Urinary bladder (tissue), 4 donors: ENCODE measurements at places on chromosomes 3 and 15.

DNA sequence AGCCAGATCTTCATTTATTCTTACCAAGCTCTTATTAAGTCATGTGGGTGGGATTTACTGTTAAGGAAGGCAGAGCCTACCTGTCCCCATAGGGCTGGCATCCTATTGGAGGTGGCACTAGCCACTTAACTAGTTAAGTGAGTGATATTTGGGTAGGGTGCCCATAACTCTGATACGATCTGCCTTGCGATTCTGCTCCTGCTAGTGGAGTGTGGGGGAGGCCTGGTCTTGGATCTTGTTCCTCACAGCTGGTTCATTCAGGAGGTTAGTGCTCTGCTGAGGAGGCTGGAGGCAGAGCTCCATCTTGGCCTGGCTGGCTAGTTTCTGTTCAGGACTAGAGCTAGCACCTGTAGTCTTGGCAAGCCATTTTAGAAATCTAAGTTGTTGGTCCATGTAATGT, 9.3 kb downstream of the BAHD1 start:
- no peak for DNase-seq

DNA sequence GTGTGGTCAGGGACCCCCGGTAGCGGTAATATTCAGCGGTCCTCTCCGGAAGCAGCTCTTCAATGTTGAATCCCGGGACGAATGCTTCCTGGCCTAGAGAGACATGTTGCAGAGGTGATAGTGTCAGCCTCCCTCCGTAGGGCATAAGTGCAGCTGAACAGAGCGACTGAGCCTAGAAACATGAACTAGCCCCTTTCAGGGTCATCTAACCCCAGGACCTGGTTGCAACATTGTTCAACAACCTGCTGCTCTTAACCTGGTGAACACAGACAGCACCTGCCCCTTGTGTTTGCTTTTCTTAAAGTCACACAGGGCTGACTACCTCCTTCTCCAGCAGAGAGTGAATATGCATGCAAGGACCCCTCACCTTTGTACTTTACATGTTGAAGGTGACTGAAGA, 41.3 kb downstream of the CA12 start:
- no peak for DNase-seq

- no peak for DNase-seq
Measured at GRCh38 chr3:105323274-105323599, 43.5 kb upstream of the ALCAM start.

- DNase-seq: no peak
Measured at GRCh38 chr15:51382787-51383186, 41.3 kb downstream of the GLDN start.

GRCh38 chr15:66923438-66923881, 141.9 kb upstream of the SMAD3 start:
- no peak for DNase-seq

- no peak for DNase-seq
Measured at GRCh38 chr3:121747976-121748375, 1.6 kb downstream of the GOLGB1 start.

DNA sequence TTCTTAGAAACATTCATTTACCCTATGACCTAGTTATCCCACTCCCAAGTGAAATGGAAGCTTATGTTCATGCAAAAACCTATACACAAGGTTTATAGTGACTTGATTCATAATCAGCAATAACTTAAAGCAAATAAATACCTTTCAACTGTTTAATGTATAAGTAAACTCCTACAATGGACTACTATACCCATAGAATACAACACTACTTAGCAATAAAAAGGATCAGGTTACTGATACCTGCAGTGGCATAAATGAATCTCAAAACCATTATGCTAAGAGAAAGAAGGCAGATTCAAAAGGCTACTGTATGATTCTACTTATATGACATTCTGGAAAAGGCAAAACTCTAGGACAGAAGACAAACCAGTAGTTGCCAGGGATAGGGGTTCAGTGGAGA, 8.3 kb upstream of the POLR2M start:
- DNase-seq: no peak

DNA sequence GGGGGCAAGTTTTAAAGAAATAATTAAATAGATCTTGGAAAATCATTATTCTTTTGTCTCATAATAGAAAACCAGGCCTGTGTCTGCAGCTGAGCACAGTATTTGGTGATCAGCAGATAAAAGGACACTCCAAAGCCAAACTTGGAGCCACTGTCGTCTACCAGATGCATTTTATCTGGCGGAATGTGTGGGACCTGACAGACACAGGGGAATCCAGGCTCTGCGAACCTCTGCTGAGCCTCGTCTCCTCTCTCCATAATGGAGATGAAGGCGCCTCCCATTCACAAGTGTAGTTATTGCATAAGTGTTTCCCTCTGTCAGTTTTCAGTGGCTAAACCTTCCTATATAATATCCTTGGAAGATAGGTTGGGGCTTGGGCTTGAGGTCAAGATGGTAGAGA, 42.1 kb downstream of the EEFSEC start:
- no peak for DNase-seq

- DNase-seq: no peak
Measured at GRCh38 chr3:185559706-185560090, 7.3 kb upstream of the LIPH start.

DNA sequence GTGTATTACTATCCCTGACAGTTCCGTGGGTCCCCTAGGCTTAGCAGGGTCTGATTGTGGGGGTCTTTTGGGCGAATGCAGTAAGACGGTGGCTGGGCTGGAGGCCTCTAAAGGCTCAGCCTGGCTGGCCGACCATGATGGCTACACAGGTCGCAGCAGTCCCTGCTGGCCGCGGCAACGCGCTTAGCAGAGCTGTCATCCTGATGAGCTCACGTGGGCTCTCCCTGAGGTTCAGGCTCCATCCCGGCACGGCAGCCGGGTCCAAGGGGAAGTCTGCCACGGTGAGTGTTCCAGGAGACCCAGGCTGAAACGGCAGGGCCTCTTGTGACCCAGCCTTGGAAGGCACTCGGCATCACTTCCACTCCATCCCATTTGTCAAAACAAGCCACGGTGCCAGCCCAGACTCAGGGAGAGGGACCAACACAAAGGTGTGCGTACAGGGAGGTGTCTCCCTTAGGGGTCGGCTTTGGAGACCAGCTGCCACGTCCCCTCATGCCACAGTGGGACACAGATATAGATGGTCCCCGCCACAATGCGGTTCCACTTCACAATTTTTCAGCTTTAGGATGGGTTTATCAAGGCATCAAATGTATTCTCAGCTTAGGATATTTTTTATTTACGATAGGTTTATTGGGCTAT, 101.8 kb downstream of the XXYLT1 start:
- no peak for DNase-seq

DNA sequence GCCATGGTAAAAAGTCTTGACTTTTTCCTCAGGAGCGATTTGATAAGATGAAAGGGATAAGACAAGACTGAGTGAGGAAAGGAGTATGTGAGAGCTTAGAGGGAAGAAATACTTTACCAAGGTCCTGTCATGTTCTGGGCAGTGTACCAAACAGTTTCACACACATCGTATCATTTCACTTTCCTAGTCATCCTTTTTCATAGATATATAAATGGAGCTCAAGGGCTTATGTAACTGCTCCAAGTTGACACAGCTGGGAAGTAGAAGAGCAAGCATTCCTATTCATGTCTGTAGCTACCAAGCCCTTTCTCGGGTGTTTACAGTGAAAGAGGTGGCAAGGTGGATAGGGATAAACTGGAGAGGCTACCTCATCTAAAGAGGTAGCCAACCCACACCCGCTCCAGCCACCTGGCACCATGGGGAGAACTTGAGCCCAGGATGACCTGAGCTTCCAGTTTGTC, 57.4 kb downstream of the MRPS25 start:
- no peak for DNase-seq

DNA sequence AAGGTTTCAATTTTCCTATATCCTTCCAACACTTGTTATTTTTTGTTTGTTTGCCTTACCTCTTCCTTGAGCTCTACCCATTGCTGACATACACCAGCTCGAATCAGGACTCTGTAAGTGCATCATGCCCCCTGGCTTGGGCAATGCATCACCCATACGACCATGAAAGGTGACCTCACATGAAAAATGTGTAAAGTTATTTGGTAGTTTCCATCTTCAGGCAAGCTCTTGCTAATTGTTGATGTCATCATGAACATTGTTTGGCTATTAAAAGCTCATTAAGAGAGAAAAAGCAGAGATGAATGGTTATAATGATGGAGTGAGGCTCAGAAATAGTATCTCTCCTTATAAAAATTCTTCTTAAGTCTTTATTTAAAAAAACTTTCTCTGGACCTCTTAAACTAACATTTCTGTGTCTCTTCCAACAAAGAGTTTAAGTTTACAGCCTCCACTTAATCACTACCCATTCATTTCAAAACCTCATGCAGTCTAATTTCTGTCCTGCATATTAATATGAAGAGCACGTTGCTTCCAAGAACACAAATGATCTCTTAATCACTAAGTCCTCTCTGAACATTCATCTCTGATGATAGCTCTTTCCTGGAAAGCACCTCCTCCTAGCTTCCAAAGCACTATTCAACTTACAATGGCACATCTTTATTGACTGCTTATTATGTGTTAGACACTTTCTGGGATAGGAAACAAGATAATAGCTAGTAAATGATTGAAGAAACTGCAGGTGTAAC, 236.3 kb downstream of the NFKBIZ start:
- no peak for DNase-seq

GRCh38 chr3:149382101-149382467, 4.6 kb upstream of the TM4SF1 start:
- no peak for DNase-seq

DNA sequence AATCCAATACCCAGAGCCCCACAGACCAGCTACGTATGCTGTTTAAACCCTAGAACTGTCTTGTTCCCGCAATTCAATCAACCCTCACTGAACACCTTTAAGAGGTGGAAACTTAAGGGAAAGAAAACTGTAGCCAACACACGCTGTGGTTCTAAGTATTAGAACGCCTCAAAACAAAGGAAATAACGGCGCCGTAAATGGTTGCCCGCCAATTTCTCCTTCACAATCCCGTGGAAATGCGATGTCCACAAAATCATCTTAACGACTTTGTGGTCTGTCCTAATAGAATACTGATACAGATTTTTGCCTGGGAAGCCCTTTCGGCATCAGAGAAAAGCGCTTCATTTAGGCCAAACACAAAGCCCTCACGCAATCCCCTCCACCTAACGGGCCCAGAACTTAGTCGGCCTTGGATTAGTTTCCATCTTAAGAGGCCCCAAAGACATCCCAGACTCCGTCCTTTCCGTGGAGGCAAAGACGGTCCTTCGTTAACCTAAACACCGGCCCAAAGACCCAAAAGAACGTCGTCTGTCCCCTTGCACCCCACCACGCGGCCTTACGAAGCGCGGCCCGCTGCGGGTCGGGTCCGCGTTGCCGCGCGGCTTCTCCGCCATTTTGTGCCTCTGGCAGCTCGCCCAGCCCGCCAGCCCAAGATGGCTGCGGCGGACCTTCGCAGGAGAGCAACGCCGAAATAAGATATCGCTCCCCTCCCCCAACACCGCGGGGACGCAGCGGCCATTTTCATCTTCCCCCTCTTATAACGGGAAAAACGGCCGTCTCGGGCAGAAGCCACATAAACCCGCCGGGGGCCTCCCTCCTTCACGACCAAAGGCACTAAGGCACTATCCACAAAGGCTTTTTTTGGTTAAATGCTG, 763 bp downstream of the TRA2B start:
- DNase-seq: peak; percentile 66

DNA sequence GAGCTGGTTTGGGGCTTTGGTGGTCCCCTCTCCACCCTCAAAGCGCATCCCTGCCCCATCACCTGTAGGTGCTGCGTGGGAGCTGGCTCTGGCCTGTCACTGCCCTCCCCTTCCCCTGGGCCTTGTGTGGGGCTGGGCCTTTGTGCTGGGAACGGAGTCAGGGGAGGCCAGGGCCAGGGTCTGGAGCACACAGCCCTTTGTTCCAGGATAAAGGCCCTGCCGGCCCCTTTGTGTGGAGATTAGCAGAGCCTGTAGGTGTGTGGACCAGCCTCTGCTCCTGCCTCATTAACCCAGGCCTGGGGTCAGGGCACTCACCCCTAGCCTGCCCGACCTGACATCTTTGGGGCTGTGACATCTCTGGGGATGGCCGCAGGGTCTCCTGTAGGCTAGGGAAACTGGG, 8.9 kb downstream of the EPHB3 start:
- no peak for DNase-seq

GRCh38 chr15:49339656-49340055, 83.4 kb upstream of the FGF7 start:
- DNase-seq: no peak

DNA sequence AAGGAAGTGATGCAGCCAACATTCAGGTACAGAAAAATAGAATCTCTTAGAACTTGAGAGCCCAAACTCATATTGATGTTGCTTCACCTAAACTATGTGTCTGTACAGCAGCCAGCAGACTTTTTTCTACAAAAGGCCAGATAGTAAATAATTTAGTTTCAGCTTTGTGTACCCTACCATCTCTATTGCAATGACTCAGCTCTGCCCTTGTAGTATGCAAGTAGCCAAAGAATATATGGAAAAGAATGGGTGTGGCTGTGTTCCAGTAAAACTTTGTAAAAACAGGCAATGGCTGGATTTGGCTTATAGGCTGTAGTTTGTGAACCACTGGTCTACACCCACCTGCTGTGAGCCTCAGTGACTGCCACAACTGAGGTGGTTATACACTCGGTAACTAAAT, 392.5 kb upstream of the RARB start:
- no peak for DNase-seq

DNA sequence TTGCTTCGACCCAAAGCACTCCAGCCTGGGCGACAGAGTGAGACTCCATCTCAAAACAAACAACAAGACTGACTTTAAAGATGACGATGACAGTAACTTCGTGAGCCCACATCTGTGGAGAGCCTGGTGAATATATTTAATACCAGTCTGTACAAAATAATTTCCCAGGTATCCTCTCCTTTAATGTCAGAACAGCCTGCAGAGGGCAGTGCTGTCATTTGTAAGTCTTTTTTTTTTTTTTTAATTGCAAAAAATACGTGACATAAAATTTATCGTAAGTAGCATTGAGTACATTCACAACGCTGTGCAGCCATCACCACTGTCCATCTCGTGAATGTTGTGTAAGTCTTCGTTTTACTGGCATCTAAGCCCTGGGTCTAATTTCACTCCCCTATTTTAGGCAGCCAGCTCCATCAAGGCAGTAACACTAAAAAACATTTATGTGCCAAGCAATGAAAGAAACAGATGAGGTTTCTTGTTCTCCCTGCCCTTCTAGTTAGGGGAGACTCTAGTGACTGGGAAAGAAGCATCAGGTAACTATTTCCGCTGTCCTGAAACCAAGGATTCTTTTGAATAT, 1.4 kb downstream of the HTD2 start:
- DNase-seq: no peak

DNA sequence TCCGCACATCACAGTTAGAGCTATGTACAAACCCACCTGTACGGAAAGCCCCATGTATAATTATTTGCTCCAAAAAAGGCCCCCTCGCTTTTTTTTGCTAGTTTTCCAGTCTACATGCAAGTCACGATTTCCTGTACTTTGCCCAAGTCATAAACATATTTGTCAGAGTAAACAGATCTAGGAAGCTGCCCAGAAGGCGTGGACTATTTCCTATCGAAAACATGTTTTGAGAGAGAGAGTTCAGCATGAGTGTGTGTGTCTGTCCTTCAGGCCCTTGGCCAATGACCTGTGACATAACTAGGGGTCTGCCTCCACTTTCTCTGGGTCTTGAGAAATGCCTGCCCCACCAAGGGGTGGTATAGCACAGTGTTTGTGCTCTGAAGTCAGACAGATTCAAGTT, 72.7 kb upstream of the HACD2 start:
- no peak for DNase-seq
